Fibroblast of the conjunctiva (primary cell): ENCODE measurements at places on chromosomes 11 and 22.
A peak's percentile ranks its signal among the peaks of the same experiment; 100 is the strongest.

DNA sequence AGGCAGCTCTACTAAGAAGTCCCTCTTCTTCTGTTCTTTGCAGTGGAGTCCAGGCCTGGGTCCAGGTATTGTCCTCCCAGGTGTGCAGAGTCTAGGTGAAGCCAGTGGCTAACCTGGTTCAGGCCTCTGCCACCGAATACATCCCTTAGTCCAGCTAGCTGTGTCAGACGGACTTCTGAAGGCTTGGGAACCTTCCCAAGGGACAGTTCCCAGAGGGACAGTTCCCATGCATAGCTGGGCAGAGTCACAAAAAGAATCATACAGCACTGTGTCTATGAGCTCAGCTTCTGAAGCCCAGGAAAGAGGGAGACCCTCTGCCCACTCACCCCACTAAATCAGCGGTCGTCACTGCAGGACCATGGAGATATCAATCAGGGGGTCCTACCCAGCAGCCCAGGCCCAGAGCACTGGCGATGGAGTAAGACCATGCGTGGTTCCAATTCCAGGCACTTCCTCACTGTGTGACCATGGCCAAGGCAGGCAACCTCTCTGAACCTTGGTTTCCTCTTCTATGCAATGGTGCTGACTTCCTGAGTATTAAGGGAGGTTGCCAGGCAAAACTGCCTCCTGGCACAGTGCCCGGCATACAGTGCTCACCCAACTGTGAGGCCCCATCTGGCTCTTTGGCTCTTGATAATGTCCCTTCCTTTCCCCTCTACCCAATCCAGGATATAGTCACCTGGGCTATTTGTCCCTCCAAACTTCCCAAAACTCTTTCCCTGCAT is 3.4 kb downstream of the MS4A10 start:
- DNase-seq: no peak

DNA sequence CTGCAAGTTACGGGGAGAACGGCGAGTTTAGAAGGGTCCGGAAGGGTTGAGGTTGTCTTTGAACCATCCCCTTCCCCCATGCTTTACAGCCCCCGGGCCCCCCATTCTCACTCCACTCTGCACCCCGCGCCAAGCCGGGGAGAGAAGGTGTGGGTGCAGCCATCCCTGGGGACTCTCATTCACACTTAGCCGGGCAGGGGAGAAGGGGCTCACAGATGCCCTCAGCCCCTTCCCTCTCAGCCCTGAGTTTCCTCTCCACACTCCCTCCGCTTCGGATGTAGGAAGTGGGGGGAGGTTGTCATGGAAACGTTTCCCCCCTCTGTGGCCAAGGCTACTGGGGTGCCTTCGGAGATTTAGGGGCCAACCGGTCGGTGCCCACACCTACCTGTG is 334 bp downstream of the CADM1 start:
- DNase-seq: no peak

- no peak for DNase-seq
Observed at GRCh38 chr11:100011697-100012096, 675.4 kb upstream of the ARHGAP42 start.

DNA sequence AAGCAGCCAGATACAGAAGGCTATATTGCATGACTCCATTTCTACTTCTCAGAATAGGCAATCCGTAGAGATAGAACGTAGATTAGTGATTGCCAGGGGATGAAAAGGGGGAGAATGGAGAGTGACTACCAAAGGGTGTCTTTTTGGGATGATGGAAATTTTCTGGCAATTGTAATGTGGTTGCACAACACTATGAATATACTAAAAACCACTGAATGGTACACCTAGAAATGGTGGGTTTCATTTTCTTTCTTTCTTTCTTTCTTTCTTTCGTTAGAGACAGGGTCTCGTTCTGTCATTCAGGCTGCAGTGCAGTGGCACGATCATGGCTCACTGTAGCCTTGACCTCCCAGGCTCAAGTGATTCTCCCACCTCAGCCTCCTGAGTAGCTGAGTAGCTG is 54.4 kb downstream of the BID start:
- no peak for DNase-seq

DNA sequence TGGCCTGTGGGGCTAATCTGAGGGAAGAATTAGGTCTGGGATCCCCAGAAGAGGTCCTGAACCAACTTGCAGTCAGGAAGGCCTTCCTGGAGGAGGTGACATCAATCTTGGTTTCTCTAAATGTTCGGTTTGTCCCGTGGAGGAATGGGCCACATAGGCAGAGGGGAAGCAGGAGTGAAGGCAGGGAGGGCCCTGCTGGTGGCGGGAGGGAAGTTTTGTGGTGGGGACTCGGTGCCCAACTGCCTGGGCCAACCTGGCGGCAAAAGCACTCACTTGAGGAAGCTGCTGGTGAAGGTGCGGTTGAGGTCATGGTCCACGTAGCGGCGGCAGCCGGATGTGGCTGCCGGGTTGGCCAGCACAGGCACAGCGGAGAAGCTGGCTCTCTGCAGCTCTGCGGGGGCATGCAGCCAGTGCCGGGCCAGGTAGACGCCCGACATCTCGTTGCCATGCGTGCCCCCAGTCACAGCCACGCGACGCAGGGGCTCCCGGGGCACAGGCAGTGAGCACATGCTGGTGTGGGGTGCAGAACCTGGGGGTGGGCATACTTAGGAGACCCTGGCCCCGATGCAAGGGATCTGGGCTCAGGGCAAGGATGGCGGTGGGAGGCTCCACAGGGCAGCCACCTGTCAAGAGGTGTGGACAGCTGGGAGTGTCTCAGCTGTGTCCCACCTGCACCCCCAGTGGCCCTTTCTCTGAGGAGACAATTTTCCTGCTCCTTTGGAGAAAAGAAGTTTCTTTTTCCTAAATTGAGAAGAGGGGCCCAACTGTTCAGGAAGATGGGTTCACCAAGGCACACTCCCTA is 3.8 kb downstream of the ACY3 start:
- no peak for DNase-seq

GRCh38 chr22:20829491-20830134 is 29.0 kb downstream of the PI4KA start:
- no peak for DNase-seq

DNA sequence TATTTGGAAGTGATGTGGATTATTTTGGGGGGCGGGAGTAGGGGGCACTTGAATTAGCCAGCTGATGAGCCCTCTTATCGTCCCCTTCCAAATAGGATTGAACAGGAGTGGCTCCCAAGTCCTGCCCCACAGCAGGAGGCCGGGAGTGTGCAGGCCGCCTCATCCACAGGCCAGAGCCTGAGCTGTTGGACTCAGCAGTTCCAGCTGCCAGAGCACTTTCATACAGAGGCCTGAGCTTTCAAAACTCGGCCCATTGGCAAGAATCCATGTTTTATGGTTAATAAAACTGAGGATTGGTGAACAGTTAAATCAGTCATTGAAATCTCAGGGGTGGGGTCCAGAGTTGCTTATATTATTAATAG is 9.6 kb downstream of the FAM118A start:
- peak; percentile 53 for DNase-seq

DNA sequence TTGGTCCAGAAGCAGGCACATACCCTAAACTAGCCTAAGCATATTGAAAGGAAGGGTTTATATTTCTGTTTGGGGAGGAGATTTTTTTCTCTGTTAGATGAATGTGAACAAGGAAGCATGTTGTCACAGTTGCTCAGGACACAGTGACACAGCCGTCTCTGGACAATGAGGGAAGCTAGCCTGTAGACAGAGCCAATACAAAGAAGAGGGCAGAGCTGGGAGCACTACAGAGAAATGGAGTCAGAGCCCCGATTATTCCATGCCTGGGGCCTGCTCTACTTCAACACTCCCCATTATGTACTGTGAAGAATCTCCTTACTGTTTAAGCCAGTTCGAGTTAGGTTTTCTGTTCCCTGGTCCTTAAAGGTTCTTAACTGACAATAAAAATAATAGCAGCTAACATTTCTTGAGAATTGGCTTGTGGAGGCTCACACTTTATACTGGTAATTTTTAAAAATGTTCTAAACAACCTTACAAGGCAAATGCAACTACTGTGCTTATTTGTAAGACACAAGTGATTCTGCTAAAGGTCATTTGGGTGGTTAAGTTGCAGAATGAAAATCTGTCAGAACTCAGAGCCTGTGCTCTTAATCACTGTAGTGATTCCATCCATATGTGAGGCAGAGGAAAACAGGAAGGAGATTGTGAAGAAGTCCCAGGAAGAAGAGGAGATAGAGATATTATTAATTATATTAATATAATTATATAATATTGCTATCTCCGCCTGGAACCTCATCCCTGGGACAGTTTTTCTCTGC is 58.8 kb upstream of the RRAS2 start:
- no peak for DNase-seq

- no peak for DNase-seq
Observed at GRCh38 chr22:31628362-31628761, 33.7 kb downstream of the PISD start.

GRCh38 chr11:34349882-34350281 is 7.9 kb downstream of the ABTB2 start:
- DNase-seq: no peak

DNA sequence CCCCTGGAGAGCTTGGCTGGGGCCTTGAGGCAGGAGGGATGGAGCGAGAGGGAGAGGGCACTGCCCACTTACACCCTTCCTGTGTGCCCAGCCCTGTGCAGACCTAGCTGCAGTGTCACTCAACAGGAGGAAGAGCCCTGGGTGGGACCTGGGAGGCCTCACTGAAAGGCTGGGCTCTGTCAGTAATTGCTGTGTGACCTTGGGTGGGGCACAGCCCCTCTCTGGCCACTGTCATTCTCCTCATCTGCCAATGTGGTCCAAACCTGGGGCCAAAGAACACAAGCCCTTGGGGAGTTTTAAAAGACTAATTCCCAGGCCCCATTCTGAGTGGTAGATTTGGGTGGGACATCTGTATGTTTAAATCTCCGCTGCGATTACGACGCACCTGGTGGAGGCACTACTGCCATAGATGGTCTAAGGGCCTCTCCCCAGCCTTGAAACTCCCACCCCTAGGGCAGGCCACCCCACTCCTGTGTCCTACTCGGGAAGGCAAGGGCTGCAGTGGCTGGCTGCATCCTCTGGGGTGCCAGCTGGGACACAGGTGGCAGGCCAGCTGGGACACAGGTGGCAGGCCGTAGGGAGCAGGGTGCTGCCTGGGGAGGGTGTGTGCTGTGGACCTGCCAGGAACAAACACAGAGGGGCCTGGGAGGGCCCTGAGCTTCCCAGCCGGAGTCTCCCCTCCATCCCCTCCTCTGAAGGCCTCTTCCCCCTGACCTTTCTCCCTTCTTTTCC is 12.3 kb upstream of the SOX10 start:
- DNase-seq: no peak

DNA sequence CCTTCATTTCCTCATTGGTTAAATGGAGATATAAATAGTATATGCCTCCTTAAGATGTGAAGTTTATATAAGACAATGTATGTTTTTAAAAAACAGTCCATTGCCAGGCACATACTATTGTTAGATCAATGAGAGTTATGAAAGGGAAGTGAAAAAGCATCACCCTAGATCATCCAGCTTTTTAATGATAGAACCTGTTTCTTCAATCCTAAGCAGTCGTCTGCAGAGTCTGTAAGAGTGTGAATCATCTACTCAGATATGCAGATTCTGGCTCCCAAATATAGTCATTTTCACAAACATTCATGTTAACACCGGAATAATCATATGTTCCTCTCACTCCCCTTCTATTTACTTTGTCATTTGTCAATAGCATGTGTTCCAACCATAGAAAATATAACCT is 65.3 kb upstream of the SLN start:
- no peak for DNase-seq

GRCh38 chr22:38652859-38653258 is 3.3 kb downstream of the FAM227A start:
- no peak for DNase-seq

- DNase-seq: no peak
Observed at GRCh38 chr11:83612891-83613766, 327.0 kb upstream of the CCDC90B start.

GRCh38 chr11:102280245-102280833 is 36.9 kb upstream of the BIRC3 start:
- no peak for DNase-seq

DNA sequence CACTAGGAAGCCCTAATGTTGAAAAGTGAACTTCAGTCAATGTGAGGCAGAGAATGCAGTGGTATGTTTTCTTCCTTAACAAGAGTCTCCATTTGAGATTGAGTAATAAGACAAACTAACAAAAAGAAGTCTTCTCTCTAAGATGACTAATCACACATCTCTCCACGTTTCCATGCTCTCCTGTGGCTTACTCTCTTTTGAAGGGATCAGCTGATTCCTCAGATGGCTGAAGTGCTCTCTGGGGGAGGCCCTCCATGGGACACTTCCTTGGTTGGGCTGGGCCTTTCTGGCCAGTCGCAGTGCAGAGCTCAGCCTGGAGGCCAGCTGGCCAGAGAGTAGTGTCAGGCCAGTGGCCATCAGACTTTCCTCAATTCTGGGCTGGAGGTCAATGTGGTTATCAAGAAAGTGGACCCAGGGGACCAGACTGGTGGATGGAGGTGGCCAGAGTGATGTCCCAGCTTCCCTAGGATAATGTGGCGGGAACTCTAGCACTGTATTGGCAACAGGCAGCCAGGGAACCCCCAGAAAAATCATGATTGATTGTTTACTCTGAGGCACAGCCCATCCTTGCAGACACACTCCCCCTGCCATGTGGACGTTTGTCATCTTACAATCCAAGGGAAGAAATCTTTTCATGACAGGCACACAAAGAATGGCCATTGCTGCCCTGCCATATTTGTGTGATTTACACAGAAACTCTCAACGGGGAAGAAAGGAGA is 14.5 kb downstream of the CSRP3 start:
- DNase-seq: no peak

- no peak for DNase-seq
Observed at GRCh38 chr11:12602421-12602820, 71.8 kb upstream of the TEAD1 start.

DNA sequence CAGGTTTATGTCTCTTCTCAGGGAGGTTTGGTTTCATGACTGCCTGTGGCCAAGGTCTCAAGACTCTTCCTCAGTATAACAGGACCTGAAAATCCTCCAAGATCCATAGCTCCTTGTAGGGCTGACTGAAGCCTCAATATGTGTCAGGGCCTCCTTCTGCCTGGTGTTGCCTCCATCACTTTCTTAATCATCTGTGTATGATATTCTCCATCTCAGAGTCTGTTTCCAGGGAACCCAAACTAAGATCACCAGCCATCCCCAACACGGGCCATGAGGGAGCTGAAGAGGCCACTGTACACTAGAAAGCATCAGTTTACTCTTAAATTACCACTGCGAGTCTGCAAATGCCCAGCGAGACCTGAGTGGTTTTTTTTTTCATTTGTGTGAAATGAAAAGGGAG is 17.7 kb downstream of the GGTLC2 start:
- DNase-seq: no peak

GRCh38 chr22:50303848-50304527 is 3.5 kb downstream of the PLXNB2 start:
- DNase-seq: no peak

- peak; percentile 42 for DNase-seq
Observed at GRCh38 chr11:70210051-70210501, 7.0 kb downstream of the FADD start.

DNA sequence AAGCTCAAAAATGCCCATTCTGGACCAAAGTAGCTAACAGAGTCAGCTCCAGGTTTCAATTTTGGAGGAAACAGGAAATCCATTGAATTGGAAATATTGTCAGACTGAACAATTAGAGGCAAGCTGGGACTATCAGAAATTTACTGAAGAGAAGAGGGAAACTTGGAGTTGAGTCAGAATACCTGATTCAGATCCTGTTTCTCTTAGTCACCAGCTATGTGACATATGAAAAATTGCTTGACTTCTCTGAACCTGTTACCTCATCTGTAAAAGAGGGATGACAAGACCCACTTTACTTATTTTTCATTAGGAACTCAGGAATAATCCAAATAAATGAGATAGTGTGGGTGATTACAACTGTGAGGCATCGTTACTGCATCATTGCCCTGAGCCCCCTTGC is 148.9 kb upstream of the CADM1 start:
- no peak for DNase-seq
